ENCODE measurements at places on chromosomes 12 and 14.

- peak; percentile 21 for DNase-seq
Measured at GRCh38 chr14:69152181-69152901, 578 bp downstream of the DCAF5 start.

DNA sequence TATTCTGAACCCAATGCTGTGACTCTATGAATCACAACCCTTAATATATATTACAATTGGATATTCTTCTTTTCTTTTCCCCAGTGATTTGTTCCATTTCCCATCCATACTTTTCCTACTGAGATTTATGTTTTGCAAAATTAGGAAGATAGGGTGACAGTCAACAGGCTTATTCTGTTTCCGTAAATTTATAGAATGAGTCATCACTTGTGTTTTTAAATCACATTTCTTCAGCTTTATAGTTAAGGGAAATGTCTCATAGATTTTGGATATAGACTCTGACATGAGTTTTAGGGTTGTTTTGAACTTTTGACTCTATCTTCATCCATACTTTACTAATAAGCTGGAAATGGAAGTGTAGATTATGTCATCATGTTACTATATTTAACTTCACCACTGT lies 661.6 kb upstream of the FBXO33 start:
- DNase-seq: no peak

DNA sequence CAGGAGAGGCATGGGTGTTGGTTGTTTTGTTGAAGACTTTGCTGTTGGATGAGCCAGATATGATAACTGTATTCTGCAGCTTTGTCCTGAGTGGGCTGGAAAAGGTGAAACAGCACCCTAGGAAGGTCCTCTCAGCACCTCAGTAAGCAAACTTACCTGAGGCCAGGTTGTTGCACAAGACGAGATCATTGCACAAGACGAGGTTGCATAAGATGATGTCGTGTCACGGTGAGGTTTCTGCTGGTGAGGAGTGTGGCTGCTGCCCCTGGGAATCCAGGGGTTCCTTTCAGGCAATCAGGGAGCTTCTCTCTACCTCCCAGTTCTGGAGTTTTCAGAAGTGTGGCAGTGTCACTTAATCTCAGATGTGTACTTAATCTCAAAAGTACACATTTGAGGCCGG lies 85.6 kb downstream of the GLT1D1 start:
- DNase-seq: no peak

- DNase-seq: no peak
Measured at GRCh38 chr12:113203852-113204760, 17.2 kb upstream of the TPCN1 start.

DNA sequence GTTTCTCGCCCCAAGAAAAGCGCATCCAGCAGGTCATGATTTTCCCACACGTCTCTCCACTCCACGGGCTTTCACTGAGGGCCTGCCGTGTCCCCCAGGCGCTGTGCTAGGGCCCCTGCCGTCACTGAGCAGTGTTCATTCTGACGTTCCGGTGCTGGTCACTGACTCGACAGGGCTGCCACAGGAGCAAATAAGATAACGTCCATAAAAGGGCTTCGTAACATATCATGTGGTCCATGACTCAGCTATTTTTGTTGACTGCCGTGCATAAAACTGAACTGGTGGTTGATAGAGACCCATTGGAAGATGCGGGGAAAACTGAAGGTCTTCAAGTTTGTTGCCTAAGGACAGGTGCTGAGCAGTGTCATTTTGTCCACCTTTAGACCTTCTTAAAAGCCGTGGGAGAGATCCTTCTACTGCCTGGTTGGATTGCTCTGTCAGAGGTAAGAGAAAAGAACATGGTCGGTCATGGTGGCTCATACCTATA lies 46.3 kb downstream of the ADGRD1 start:
- DNase-seq: no peak

GRCh38 chr14:34982421-34983147 lies at the start of gene SRP54:
Gene SRP54, plus strand, starts transcription at chr14:34982992. Its CDS starts 13,718 bp downstream, at chr14:34996710.
- DNase-seq: peak; percentile 100

GRCh38 chr12:126342866-126343265 lies 1277.6 kb downstream of the AACS start:
- DNase-seq: no peak

- no peak for DNase-seq
Measured at GRCh38 chr14:97791906-97792305, 994.7 kb downstream of the VRK1 start.

GRCh38 chr14:83975841-83976770 lies 1553.8 kb upstream of the FLRT2 start:
- no peak for DNase-seq

- DNase-seq: no peak
Measured at GRCh38 chr12:30806989-30807694, 52.4 kb upstream of the CAPRIN2 start.

DNA sequence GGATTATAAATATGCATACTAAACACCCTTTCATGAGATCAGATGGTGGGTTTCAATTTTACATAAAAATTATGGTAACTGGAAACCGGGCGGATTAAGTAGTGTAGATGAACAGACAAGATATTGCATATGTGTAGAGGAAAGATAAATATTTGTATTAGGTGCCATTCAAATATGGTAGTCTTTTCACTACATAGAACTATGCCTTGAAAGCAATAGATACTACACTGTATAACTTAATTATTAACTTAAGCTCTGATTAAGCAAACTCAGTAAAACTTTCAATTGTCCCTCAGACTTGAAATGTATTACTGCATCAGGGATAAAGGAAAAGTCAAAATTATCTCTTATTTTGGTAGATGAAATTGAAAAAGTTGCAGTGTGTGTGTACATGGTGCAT lies 1.9 kb downstream of the PTPN21 start:
- no peak for DNase-seq

DNA sequence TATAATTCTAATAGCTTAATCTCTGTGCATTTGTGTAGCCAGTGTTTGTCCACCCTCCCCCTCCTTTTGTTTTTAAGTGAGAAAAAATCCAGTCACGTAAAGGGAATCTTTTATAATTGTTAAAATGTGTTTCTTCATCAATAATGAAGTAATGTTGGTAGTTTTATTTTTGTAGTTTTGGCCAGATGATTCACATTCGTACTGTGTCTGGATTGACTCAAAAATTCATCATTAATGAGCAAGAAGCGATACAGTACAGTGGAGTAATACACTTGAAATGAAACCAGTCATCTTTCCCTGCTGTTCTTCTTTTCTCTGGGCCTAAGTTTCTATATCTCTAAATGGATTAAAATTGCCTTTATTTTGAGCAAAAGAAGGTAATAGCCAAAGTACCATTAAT lies 86.5 kb downstream of the SRGAP1 start:
- DNase-seq: no peak

GRCh38 chr12:100643246-100643645 lies 69.8 kb downstream of the GAS2L3 start:
- no peak for DNase-seq

Data from activated T-cell treated with anti-CD3 and anti-CD28 coated beads for 48 hours (primary cell).